Dermis blood vessel endothelial cell (primary cell): ENCODE measurements at places on chromosomes 13 and 19. TPM values are rescaled to one million over a fixed set of nuclear protein-coding genes. Genes with fewer than 3 reads are reported as not detected.

Gene FCER2
- not detected in 2 replicates for total RNA-seq

Gene PTH2
- not detected in 2 replicates for total RNA-seq

Gene OR7A5
- not detected in 2 replicates for total RNA-seq

DNA sequence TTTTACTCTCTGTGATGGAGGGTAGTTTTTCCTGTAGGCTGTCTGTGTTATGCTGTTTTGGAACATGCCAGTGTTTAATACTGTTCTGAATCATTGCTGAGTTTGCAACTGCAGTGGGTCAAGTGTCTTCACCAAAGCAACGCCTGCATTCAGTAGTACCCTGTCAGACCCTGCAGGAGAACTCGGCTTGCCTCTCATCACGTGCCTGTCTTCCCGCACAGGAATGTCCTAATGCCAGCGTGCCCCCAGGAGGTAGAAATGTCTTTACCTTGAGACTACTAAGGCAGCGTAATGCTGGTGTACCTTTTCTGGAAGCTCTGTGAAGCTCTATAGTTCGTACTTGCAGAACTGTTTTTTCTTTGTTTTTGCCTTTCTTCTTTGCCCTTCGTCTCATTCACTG is 42.3 kb downstream of the POLR1D start:
- no peak for DNase-seq

DNA sequence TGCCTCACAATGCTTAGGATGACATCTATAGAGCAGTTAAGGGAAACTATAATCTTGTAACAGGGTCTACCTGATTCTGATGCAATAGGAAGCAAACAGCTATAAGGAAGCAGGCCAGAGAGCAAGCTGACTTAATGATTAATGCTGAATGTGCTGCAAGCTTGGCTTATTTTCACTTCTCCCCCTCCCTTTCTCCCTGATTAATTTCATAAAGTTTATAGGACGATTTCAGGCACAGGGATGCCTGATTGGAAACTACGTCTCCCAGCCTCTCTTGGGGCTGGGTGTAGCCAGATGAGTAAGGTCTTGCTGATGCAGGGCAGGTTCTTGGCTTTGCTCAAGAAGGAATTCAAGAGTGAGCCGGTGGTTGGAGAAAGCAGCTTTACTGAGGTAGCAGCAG is 82.8 kb upstream of the MRI1 start:
- DNase-seq = no peak

GRCh38 chr13:21676611-21677021 is 5.7 kb downstream of the FGF9 start:
- no peak for DNase-seq

GRCh38 chr19:15107061-15108010 is at the start of gene SYDE1:
TSS of gene SYDE1 (plus strand) at chr19:15107401. CDS start at chr19:15107434, 33 bp downstream.
- peak; percentile 62 for DNase-seq

GRCh38 chr13:25046985-25047511 is 48.9 kb upstream of the PABPC3 start:
- peak; percentile 2 for DNase-seq
